SHP77 treated with DMSO at 0.1 percent for 48 hours (cell line): ENCODE measurements at places on chromosomes 1 and 21.

DNA sequence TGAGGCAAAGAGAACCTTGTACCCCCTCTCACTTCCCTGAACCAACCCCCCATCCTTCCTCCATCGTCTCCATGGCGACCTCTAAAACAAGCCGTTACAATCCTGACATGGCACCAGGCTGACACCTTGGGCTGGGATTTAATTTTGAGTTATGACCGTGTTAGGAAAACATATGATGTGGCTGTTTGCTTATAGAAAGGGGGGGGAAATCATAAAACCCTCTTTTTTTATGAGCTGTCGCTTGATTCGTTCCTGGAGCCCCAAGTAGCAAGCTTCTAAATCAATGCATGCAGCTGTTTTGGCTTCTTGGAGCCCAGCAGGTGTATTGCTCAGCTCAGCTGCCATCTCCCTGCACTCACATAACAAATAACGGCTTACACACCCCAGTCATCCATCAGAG, 301.2 kb upstream of the SPAG17 start:
- DNase-seq, result peak; percentile 95

DNA sequence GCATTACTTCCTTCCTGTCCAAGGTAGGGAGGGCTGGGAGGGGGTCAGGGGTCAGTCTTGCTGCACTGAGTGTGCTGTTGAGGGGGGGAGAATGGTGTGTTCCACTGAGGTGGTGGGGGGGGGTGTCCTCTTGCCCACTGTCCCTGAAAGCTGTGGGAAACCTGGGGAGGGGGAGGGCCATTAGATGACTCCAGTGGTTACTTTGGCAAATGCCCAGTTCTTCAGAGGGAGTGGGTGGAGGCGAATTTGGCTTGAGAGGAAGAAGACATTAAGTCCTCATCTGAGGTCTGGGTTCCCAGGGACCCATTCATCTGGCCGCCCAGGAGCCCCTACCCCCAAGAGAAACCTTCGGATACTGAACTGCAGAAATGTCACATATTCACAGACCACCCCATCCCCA, 36.2 kb downstream of the MEF2D start:
- DNase-seq, result no peak

- DNase-seq, result no peak
These were observed 30.8 kb downstream of the RSPH1 start for GRCh38 chr21:42465008-42465802.

DNA sequence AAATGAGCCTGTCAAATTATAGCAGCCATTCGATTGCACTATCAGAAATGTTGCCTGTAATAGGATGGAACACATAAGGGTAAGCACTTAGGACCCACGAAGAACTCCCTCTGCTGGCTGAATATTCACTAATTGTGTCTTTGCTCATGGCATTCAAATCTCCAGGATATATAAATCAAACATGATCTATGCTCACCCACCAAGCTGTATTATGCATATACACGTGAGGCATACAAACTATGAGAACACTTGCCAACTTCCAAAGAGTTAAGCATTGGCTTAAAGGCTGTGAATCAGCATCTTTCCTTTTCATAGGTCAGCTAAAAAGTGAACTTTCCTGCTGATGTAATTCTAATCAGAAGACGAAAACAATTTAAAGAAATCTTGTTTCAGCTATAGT, 34.5 kb downstream of the TMPRSS15 start:
- no peak for DNase-seq

DNA sequence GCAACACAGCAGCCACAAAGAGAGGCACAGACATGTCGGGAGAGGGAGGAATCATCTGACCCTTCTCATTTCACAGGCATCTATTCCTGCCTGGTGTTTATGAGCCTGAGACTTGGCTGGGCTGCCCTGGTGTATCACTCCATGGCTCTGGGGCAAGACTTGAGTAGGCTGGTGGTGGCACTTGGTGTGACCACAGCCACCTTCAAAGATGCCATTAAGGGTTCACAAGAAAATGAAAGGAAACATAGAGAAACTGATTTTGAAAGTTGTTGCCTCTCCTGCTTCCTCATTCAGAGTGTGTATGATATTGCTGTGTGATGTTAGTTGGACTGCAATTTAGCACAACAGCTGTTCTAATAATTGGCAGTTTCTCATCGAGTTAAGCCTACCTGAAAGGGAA, 298.8 kb downstream of the FAM72C start:
- DNase-seq, result no peak

GRCh38 chr1:244778344-244778743, 57.1 kb upstream of the COX20 start:
- DNase-seq, result no peak

- DNase-seq, result no peak
These were observed 18.8 kb downstream of the UCK2 start for GRCh38 chr1:165845992-165846748.

DNA sequence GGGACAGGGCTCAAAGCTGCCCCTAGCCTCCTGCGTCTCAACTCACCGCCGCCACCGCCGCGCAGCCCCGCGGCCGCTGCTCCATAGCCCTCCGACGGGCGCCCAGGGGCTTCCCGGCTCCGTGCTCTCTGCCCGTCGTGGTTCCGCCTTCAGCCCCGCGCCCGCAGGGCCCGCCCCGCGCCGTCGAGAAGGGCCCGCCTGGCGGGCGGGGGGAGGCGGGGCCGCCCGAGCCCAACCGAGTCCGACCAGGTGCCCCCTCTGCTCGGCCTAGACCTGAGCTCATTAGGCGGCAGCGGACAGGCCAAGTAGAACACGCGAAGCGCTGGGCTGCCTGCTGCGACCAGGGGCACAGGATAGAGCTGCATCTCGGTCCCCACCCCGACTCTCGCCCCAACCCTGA, at the start of gene TNFRSF25:
Gene TNFRSF25, minus strand, starts transcription at position 151 of the 400 bp plus-strand sequence. Its CDS starts 66 bp downstream, at position 85.
- DNase-seq, result no peak
